ENCODE measurements at places on chromosomes 4 and X.

DNA sequence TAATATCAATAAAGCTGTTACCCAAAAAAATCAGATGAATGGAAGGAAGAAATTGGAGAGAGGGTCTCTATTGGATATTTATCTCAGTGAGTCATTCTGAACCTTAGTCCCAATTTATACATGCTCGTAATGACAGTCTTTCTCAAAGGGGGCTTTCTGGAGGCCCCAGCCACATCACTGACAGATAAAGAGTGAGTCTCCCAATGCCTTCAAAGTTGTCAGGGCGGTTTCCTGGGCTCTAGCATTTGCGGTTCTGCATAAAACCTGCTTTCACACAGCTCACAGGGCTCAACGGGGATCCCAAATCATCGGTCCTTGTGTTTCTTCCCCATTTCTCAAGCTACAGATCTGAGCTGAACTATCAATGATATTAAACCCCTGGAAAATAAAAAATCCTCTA, 17.3 kb downstream of the TCEANC start:
- no peak for DNase-seq

GRCh38 chrX:123339221-123339905, 155.3 kb downstream of the GRIA3 start:
- DNase-seq = no peak

GRCh38 chr4:122010610-122011009, 58.8 kb upstream of the TRPC3 start:
- no peak for DNase-seq

DNA sequence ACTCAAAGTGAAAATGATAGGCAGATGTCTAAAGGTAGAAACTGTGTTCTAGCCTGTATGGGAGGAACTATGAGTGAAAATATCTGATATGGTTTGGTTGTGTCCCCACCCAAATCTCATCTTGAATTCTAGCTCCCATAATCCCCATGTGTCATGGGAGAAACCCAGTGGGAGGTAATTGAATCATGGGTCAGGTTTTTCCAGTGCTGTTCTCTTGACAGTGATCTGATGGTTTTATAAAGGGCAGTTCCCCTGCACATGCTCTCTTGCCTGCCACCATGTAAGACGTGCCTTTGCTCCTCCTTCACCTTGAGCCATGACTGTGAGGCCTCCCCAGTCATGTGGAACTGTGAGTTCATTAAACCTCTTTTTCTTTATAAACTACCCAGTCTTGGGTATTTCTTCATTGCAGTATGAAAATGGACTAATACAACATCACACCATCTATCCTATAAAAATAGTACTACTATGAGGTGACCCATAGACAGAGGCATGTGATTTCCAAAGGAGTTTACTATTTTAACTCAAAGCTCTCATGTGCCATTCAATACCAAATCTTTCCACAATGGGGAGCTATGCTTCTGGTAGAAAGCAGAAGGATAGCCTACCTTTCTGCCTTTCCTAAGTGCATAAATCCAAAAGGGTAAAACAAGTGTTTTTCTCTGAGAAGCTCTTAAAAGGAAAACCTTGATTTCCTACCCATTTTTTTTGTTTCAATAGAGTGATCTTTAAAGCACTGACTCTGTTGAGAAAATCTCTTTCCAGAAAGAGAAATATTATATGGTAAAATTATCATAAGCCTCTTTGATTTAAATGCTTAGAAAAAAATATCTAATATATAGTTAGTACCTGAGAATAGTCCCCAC, 38.8 kb downstream of the SEC31A start:
- no peak for DNase-seq

DNA sequence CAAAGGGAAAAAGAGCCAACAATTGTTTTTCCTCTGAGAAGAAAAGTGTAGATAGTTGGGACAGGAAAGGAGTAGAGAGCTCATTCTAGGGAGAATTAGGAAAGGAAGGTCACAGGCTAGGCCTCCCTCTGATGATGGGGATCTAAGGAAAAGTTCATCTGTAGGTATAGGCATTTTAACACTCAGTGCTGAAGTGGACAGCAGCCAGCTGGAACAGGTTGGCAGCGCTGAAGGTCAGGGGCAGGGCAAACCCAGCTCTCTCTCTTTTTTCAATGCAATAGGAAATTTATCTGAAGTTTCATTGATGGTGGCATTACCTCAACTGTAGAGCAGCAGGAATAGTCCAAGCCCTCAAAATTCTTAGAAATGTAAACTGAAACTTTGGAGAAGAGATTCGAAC, 98.5 kb upstream of the ETNPPL start:
- DNase-seq = no peak

GRCh38 chr4:128123036-128123435, 61.9 kb downstream of the LARP1B start:
- no peak for DNase-seq

GRCh38 chr4:42778349-42778748, 114.2 kb upstream of the GRXCR1 start:
- no peak for DNase-seq

GRCh38 chrX:115367951-115368350, 78.4 kb downstream of the LUZP4 start:
- no peak for DNase-seq

- DNase-seq = no peak
These were observed 48.7 kb downstream of the ATP10D start for GRCh38 chr4:47533689-47534347.
